ENCODE measurements at places on chromosomes 13 and 19. TPM values are rescaled to one million over a fixed set of nuclear protein-coding genes. Genes with fewer than 3 reads are reported as not detected.

- DNase-seq: no peak
Observed at GRCh38 chr19:51064534-51065220, at the start of gene KLK13. Gene KLK13, minus strand, starts transcription at chr19:51065092. Its CDS starts 25 bp downstream, at chr19:51065067.

The SYT3 gene
- total RNA-seq: 0.63 TPM

DNA sequence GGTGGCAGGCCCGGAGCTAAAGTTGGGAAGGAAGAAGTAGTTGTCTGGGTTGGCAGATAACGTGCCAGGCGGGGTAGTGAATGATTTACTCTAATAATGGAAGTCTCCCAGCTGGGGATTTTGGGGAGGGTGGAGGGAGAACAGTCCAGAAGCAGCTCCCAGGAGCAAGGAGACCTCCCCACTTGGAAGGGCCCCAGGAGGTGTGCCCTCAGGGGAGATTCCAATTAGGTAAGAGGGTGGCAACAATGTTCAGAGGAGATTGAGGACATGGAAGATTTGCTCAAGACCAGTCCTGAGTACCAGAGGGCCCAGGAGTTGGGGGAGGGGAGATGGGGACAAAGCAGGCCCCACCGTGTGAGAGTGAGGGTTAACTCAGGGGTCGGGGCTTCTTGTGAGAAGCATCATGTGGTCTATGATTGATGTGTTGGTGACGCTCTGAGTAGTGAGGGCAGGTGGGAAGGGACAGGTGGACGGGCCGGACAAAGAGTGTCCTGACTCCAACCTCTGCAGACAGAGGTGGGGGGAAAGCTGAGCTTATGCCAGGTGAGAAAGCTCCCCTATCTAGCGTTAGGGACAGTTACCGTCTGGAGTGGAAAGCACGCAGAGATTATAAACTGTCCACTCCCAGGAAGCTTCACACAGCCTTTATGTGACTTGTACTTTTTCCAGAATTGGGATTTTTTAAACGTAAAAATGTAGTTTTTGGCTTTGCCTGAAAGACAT lies 3.5 kb downstream of the SPINT2 start:
- DNase-seq: no peak

DNA sequence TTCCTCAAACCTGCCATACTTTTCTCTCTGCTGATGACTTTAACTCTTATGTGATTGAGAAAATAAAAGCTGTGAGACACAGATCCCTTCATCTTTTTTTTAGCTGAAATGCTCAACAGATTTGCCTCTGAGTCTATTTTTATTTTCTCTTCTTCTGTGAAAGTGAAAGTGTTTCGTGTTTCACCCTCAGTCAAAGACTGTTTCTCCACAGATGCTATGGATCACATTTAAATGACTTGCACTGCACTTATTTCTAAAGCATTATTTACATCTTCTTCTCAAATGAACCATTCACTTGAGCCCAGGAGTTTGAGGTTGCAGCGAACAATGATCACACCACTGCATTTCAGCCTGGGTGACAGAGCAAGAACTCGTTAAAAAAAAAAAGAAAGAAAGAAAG lies 890.1 kb upstream of the PCDH20 start:
- peak; percentile 37 for DNase-seq

DNA sequence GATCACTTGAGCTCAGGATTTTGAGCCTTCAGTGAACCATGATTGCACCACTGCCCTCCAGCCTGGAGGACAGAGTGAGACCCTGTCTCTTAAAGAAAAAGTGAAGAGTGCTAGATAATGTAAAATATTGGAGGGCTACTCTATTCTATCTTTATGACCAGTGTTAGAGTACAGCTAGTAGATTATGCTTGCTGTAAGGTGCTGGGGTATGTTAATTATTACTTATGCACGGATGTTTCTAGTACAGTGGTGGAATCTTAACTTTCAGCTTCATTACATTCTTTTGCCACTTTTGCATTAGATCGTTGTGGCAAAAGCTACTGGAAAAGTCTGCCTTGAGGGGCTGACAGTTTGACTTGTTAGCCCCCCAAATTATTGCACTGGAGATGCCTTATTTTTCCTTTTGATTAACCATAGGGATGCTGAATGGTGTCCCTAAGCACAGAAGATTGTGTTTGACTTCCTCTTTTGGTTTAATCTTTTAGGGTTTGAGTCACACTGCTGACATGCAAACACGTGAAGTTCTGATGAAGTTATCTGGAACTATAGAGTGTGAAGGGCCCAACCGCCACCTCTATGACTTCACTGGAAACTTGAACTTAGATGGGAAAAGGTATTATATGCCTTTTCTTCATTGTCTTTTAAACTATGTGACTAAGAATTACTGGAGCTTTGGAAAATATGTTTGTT lies 169.8 kb downstream of the ATP8A2 start:
- no peak for DNase-seq

DNA sequence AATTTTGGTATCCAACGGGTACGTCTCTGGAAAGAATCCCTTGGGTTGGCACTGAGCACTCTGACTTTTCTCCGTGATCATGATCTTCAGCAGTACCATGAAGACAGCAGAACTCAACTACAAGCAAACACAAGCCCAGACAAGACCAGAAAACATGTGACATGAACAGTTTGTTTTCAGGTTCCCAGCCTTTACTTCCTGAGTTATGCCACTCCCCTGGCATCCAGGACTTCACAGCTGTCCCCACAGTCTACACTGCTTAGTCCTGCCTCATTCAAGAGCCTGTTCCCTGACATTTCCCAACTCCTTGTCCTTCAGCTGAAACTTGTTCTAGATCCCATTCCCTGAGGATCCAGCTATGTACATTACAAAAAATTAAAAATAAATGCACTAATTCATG lies 4.9 kb upstream of the N4BP2L1 start:
- DNase-seq: no peak

- peak; percentile 71 for DNase-seq
Observed at GRCh38 chr19:8304841-8305621, 3.1 kb downstream of the CD320 start.

GRCh38 chr19:30930941-30931706 lies 418.1 kb downstream of the TSHZ3 start:
- no peak for DNase-seq

The PLIN4 gene
- 2.2 TPM for total RNA-seq

- no peak for DNase-seq
Observed at GRCh38 chr13:31433207-31433606, 233.4 kb downstream of the B3GLCT start.

- DNase-seq: peak; percentile 80
Observed at GRCh38 chr19:46659151-46660007, 1.6 kb downstream of the DACT3 start.
